ENCODE measurements at places on chromosomes 3 and 15.

- no peak for DNase-seq
These were observed 6.2 kb downstream of the PRTG start for GRCh38 chr15:55736756-55737155.

- DNase-seq = no peak
These were observed 5.4 kb upstream of the ZCWPW2 start for GRCh38 chr3:28343144-28343543.

- no peak for DNase-seq
These were observed 91.1 kb upstream of the KLF13 start for GRCh38 chr15:31235311-31236183.

- DNase-seq = no peak
These were observed 464.7 kb downstream of the PDCD6IP start for GRCh38 chr3:34263101-34263621.

All from CD4-positive, alpha-beta T cell treated with Interleukin-4 for 1 hour (primary cell).